ENCODE measurements at places on chromosomes 7 and 10.

DNA sequence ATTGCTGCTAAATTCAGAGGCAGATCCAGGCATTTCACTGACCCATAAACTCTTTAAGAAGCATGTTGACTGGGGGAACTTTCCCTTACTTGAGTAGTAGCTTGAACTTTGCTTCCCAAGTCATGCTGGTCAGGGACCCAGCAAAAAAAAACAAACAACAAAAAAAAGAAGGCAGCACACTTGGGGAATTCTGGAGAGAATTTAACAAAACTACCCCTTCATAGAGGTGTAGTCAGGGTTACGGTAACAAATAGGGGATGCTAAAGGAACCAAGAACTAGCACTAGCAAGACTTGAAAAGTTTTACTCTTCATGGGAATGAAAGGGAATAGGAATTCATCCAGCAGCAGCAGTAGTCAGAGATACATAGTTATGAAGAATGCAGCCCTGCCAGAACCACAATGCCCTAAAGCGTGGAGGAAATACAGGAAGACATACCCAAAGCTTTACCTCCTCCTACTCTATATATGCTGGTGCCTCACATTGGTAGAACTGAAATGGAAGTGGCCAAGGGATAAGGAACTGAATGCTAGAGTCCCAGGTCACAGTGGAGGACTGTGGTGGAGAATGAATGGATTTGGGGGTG is 67.3 kb downstream of the PHYHIPL start:
- no peak for DNase-seq

DNA sequence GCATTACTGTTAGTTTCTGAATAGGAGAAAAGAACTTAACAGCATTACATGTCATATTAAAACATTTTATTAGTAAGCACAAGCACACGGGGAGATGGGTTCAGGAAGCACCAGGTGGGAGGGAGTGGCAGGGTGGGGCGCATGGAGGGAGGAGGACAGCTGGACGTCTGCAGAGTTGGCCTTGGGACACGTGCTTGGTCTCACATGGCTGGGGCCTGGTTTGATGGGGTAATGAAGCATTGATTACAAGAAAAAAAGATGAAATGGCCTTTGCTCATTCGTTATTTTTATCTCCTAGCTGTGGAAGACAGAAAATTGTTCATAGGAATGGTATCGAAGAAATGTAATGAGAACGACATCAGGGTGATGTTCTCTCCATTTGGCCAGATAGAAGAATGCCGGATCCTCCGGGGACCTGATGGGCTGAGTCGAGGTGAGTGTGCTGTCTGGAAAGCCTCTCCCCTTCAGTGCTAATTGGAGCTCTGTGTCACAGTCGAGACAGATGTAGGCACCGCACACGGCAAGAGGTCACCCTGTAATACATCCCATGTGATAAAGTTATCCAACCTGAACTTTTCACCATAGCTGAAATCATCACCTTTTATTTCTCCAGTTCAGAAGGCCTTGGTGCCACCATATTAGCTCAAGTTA is 239.9 kb downstream of the CELF2 start:
- DNase-seq = no peak

- DNase-seq = peak; percentile 17
Measured at GRCh38 chr10:63466144-63466935, 563 bp upstream of the JMJD1C start.

DNA sequence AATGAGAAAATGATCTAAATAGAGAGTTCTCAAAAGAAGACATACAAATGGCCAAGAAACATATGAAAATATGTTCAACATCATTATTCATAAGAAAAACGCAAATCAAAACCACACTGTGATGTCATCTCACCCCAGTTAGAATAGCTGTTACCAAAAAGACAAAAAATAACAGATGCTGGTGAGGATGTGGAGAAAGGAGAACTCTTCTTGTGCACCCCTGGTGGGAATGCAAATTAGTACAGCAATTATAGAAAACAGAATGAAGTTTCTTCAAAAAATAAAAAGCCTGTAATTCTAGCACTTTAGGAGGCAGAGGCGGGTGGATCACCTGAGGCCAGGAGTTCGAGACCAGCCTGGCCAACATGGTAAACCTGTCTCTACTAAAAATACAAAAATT is 199.3 kb downstream of the PARD3 start:
- no peak for DNase-seq

GRCh38 chr7:128740996-128741395 is 1.8 kb downstream of the CALU start:
- no peak for DNase-seq

DNA sequence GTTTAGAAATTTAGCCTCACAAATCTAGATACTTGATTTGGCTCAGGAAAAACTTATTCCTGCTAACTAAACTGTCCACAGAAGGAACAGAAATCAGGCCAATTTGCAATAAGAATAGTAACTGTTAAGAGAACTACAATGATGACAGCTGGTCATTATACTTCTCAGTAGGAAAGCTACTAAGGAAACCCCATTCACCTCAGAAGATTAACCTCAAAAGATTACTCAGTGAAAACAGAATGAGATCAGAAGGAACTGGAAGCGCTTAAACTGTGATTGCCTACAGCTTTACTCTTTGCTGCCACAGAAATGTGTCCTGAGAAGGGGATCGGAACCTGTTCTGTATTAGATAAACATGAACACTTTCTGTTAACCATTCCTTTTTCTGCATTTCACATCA is 24.3 kb upstream of the DNAJB12 start:
- DNase-seq = no peak

GRCh38 chr7:32941681-32942414 is 15.4 kb upstream of the FKBP9 start:
- DNase-seq = no peak

DNA sequence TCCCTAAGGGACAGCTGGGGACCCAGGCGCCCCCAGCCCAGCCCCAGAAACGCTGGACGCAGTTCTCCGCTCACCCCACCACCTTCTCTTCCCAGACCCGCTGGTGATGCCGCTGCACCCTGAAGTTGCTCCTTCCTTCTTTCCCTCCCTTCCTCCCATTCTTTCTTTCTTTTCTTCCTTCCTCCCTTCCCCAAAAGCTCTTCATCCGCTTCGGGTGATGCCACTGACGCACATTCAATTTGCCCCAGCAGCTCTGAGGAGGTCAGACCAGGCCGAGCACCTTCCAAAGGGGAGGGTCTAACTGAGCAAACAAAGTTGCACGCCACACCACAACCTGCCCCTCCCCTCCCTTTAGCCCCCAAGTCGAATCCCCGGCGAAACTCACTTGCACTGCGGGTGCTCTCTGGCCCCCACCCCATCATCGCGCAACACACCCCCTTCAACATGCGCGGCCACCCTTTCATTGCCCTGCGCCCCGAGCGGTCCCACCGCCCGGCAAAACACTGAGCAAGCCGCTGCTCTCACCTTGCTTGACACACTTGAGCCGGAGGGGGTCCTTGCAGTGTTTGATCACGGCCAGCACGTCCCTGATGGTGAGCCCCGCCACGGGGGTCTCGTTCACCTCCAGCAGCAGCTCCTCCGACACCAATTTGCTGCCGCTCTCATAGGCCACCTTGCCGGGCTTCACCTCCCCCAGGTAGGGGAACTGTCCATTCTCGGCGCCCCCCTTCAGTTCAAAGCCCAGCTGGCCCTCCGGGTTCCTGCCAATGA is 787 bp downstream of the MAGI2 start:
- no peak for DNase-seq

DNA sequence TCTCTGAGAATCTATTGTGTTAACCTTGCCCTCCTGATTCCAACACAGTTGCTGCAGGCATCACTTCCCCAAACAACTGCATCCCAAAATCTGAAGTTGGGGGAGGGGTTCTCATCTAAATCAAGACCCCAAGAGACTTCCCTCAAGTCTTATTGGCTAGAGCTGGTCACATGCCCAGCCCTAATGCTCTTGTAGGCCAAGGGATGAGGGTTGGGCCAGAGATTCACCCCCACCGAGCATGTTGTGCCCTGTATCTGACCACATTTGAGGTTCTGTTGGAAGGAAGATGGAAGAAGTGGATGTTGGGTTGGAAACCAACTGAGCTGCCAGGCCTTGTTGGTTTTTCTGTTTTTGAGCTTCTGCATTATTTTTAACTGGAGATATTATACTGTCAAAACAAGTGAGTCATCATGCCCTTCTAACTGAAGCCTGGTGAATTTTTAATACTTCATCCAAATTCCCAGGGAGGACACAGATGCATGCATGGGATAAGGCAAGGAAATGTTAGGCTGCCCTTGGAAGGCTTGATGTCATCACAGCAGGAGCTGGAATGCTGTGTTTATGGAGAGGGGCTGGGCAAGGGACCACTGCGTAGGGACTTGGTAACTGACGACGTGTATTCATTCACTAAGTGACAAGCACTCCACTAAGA is 68.6 kb upstream of the CACUL1 start:
- DNase-seq = no peak

DNA sequence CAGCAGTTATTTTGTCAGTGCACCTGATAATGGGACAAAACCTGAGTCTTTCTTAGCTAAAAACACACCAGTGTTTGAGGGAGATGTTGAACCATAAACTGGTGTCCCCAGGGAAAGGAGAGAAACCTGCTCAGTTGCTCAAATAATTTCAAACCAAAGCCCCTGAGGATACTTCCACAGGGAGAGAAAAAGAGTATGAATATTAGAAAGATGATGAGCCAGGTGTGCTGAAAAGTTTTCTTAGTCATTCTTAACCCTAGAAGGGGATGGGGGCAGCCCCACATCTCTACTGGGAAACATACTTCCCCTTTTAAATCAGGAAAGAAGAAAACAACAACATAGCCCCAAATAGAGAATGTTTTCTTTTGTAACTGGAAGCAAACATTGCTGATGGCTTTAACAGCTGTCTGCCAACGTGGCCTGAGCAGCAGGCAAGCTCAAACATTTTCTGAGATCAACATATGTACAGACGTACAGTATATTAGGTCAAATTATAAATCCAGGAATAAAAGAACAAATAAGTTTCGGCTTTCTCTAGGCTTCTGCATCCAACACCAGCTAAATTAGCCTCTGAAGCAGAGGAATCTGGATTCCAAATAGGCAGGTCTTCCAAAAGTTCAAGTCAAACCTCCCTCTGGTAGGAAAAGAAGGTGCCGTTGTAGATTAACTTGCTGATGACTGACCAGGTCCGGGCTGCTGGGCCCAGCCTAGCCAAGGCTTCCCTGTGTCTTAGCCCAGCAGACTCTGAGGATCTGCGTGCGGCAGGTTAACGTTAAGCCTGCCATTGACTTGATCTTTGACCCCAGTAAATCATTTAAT is 30.5 kb upstream of the FBXW4 start:
- DNase-seq = no peak

- DNase-seq = peak; percentile 32
Measured at GRCh38 chr7:100894860-100895700, 608 bp downstream of the ACHE start.

DNA sequence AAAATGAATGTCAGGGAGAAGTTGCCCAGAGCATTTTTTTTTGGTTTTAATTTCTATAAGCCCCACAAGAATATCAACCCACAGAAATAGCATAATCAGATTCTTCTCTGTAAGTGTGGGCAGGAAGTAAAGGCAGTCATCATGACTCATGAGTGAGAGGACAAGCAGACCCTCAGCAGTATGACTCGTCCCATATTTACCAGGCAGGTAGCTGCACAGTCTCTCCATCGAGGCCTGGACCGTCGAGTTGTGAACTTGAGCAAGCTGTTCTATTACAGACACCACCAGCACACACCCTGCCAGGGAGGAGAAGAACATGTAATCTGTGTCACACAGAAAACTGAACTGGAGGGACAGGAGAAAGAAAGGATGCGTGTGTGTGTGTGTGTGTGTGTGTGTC is 37.8 kb downstream of the AOAH start:
- DNase-seq = peak; percentile 24

DNA sequence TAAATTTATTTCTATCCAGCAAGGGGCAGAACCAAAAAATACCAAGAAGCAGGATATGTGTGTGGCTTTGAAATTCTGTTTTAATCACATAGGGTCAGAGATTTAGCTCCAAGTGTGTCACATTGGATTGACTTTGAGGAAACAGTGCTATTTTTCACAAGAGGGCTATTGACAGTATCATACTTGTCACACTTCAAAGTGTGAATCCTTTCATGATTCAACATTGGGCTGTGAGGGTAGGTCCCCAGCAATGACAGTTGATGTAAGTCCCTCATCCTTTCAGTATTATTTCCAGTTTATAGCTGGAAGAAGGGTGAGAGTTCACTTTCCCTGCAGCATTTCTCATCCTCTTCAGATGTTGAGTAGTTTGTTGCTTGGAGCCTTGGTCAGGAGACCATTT is 7.4 kb downstream of the CCNY start:
- no peak for DNase-seq
